ENCODE measurements at places on chromosomes 5 and 9. TPM values are rescaled to one million over a fixed set of nuclear protein-coding genes. Genes with fewer than 3 reads are reported as not detected.

The RFX3 gene
- 8.3 TPM for total RNA-seq

The C8G gene
- not detected for total RNA-seq

The TEX48 gene
- total RNA-seq = not detected

The TAF11L5 gene
- total RNA-seq = not detected

The ENHO gene
- 1.4 TPM for total RNA-seq

The LCP2 gene
- 33.0 TPM for total RNA-seq

The TESK1 gene
- total RNA-seq = 37.5 TPM

The TLN1 gene
- total RNA-seq = 158 TPM

The DNAH5 gene
- 0.79 TPM for total RNA-seq

The SH3TC2 gene
- 1.5 TPM for total RNA-seq

The ZFP37 gene
- total RNA-seq = not detected

The MYORG gene
- total RNA-seq = 113 TPM

DNA sequence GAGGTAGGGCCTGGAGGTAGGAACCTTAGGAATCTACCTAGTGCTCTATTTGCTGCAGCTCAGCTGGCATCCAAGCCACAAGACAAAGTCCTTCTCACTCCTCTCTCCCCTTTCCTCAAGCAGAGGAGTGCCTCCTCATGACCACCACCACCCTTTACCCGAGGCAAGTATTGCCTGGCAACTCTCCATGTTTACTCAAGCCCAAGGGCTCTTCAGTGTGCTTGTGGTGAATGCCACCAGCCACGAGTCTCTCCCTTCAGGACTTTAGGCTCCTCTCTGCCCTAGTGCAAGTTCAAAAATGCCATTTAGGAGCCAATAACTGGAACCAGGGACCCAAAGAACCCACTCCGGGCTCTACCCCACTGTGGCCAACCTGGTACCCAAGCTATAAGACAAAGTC lies 514.5 kb upstream of the RGMB start:
- DNase-seq = no peak
- no peak overlapping the region for H3K4me3 ChIP-seq
- no peaks in the 10 kb centered on the region for H3K27me3 ChIP-seq
- H3K27ac ChIP-seq = no peak overlapping the region

DNA sequence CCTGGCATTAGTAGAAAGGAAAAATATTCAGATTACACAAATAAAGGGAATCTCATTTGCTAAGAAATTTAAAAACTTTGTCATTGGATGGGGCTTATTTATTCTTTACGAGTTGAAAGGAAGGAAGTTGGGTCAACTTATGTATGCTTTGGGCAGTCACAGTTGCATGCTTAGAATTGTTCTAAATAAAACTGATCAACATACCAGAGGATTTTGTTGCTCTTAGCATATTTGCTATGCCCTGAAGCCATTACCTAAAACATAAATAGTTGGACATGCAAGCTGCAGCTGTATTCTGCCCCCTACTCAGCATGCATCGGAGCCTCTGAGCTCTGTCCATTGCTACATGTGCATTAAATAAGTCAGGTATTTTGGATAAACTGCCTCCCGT lies 172.7 kb upstream of the MEF2C start:
- no peaks in the 10 kb centered on the region for H3K27me3 ChIP-seq
- H3K4me1 ChIP-seq = no peaks in the 10 kb centered on the region
- H3K27ac ChIP-seq = no peak overlapping the region
- H3K4me3 ChIP-seq = no peak overlapping the region
- no peaks in the 10 kb centered on the region for H3K36me3 ChIP-seq

GRCh38 chr9:101376111-101376848 lies 8.5 kb downstream of the BAAT start:
- H3K36me3 ChIP-seq = no peaks in the 10 kb centered on the region
- no peak overlapping the region for H3K27ac ChIP-seq
- no peaks in the 10 kb centered on the region for H3K27me3 ChIP-seq
- no peak for DNase-seq
- no peak overlapping the region for H3K4me3 ChIP-seq

DNA sequence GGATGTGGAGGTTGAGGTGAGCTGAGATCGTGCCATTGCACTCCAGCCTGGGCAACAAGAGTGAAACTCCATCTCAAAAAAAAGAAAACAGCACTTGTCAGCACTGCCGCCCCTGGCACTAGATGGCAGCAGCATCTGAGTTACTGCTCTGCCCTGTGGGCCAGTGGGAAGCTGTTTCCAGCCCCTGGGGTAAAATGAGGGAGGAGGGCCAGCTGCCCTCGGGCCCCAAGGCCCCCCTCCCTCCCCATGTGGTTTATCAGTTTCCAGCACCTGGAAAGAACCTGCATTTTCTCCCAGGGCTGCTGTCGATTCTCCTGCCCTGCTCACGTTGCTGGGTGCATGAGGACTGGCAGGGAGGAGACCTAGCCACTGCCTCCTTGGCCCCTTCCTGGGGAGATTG lies 13.2 kb upstream of the CEL start:
- H3K4me3 ChIP-seq = no peak overlapping the region
- no peak overlapping the region for H3K27ac ChIP-seq
- H3K4me1 ChIP-seq = peaks cover 7% of the 10 kb centered on the region

DNA sequence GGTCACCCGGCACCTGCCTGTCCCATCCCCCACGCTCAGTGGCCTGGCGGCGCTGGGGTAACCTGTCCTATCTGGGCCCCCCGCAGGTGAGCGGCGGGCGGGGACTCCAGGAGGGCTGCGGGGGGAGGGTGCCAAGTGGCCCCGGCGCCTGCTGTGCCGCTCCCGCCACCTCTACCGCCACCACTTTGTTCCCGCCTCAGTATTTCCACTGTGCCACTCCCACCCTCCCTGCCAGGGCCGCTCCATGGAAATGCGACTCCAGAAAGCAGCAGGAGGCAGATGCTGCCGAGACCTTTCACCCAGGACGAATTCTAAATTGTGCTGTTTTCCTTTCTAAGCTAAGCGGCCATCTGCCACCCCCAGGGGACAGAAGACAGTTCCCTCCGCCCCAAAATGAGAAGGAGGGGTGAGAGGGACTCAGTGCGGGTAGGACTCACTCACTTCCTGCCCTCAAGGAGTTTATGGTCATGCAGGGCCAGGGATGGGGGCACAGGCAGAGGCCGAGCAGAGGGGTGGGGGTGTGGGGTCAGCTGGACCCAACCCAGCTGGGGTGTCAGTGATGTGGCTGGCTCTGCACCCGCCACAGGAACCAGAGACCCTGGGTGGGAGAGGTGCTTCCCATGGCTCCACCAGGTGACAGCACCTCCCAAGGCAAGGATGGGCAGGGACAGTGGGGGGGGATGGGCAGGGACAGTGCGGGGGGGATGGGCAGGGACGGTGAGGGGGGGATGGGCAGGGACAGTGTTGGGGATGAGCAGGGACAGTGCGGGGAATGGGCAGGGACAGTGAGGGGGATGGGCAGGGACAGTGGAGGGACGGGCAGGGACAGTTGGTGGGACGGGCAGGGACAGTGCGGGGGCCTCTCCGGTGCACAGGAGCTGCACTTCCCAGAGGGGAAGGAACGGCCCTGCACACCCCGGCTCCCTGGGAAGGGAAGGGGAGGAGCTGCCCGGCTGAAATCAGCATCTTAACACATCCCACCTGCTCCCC lies 17.8 kb downstream of the NOTCH1 start:
- H3K4me3 ChIP-seq = no peak overlapping the region
- no peaks in the 10 kb centered on the region for H3K27me3 ChIP-seq
- H3K4me1 ChIP-seq = peaks cover 98% of the 10 kb centered on the region
- DNase-seq = peak; percentile 77

DNA sequence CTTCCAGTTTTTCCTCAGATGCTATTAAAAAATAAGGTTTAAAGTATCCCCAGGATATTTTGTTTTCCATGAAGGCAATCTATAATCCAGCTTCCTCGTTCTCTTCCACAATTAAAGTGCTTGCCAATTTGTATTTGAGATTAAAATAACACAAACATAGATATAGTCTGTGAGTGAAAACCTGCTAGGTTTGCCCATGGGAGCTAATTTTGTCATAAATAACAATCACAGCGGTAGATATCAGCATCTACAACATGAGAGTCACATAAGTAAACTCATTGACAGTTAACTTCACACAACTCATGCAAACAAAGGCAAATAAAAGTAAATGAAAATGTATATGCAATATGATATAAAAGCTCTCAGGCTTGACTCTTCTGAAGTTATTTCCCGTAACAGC lies 29.2 kb upstream of the RASGRF2 start:
- no peak overlapping the region for H3K27ac ChIP-seq
- no peaks in the 10 kb centered on the region for H3K4me1 ChIP-seq
- no peaks in the 10 kb centered on the region for H3K36me3 ChIP-seq
- DNase-seq = no peak
- H3K27me3 ChIP-seq = no peaks in the 10 kb centered on the region

DNA sequence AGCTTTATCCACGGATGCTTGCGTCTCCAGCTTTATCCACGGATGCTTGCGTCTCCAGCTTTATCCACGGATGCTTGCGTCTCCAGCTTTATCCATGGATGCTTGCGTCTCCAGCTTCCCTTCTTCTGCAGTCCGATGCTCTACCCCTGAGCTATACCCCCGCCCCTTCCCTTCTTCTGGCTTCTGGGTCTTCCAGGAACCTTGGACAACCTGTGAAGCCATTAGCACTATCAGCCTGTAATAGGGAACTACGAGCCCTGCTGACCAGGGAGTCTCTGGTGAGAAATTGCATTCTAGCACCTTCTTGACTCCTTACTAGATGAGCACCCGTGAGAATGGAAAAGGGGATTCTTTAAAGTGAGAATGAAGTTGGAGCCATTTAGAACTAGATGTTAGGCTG lies 39.1 kb upstream of the SH3PXD2B start:
- no peak overlapping the region for H3K4me3 ChIP-seq
- no peak overlapping the region for H3K27ac ChIP-seq
- no peaks in the 10 kb centered on the region for H3K27me3 ChIP-seq

DNA sequence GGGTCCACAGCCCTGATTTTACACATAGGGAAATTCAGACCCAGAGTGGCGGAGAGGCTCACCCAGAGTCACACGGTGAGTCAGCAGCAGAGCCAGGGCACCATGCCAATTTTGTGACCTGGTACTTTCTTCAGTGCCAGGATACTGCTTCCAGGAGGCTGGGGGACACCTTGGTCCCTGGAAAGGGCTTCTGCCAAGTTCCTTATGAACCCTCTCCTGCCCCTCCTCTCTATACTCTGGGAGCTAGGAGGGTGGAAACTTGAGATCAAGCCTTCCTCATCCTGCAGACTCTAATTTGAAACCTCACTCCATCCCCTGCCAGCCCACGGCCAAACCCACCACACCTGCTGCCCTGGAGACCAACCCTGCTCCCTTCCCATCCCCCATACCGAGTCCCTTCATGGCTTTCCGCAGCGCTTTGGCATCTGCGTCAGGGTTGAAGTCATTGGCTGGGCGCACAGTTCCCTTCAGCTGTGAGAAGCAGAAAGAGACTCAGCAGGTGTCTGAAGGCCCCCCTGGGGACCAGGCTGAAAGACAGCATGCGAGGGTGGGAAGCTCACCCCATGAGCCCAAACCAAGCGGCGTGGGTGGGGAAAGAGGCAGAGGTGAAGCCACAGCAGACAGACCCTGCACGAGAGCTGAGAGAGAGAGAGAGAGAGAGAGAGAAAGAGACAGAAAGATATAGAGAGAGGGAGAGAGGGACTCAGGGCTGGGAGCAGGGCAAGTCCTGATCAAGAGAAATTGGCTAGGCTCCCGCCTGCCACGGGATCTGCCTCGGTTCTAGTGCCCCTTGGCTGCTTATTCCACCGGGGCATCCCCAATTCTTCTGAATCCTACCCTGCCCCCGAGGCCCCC lies 33.5 kb downstream of the ANXA6 start:
- H3K4me3 ChIP-seq = no peak overlapping the region
- no peaks in the 10 kb centered on the region for H3K36me3 ChIP-seq
- DNase-seq = peak; percentile 70
- no peaks in the 10 kb centered on the region for H3K4me1 ChIP-seq
- peak overlapping the region; percentile 31 for H3K27ac ChIP-seq

- H3K27me3 ChIP-seq = no peaks in the 10 kb centered on the region
- no peak overlapping the region for H3K27ac ChIP-seq
- no peak overlapping the region for H3K4me3 ChIP-seq
- no peaks in the 10 kb centered on the region for H3K4me1 ChIP-seq
Measured at GRCh38 chr9:11973011-11973410, 720.2 kb upstream of the TYRP1 start.

- no peaks in the 10 kb centered on the region for H3K36me3 ChIP-seq
- H3K27me3 ChIP-seq = no peaks in the 10 kb centered on the region
- H3K27ac ChIP-seq = no peak overlapping the region
- no peaks in the 10 kb centered on the region for H3K4me1 ChIP-seq
- DNase-seq = no peak
Measured at GRCh38 chr5:10655972-10656830, 92.3 kb downstream of the ANKRD33B start.

GRCh38 chr5:142720641-142721271 lies 34.9 kb upstream of the FGF1 start:
- DNase-seq = peak; percentile 58
- no peak overlapping the region for H3K27ac ChIP-seq
- H3K4me1 ChIP-seq = no peaks in the 10 kb centered on the region
- H3K27me3 ChIP-seq = no peaks in the 10 kb centered on the region
- H3K4me3 ChIP-seq = no peak overlapping the region
- no peaks in the 10 kb centered on the region for H3K36me3 ChIP-seq

DNA sequence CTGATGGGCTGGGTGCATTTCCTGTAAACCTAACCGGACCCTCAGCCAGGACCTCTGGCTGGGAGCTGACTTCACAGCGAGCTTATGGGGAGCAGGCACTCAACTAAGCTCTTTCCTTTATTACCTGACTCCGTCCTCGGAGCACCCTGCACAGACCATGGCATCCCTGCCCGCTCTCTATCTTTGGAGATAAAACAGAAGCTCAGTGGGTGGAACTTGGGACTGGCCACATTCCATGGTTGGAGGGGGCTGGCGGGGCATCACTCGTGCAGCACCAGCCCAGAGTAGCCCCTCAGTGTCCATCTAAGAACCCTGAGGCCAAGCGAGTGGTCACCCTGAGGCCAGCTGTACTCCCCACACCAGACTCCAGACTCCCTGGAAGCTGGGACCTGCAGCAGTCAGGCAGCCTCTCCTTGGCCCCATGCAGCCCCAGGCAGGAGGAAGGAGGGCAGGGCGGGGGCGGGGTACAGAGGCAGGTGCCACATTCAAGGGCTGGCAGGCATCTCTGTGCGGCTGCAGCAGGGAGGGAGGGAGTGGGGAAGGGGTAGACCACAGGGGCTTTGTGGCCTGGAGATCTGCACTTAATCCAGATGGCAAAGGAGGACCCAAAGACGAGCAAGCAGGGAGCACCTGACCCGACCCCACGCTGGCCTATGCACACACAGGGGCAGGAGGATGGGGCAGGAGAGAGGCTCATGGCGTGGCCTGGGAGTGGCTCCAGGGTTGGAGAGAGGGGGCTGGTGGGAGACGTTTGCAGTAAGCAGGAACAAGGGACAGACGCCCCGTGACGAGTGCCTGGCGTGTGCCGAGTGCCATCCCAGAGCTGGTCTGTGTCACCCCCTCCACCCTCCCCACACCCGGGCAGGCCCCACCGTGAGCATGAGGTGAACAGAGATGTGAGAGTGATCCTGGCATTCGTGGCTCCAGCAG lies 26.1 kb downstream of the GLT6D1 start:
- no peak overlapping the region for H3K4me3 ChIP-seq
- no peak overlapping the region for H3K27ac ChIP-seq
- no peaks in the 10 kb centered on the region for H3K4me1 ChIP-seq
- no peaks in the 10 kb centered on the region for H3K36me3 ChIP-seq

All from transverse colon (tissue), 4 donors.